ENCODE measurements at places on chromosomes 13 and 19.

DNA sequence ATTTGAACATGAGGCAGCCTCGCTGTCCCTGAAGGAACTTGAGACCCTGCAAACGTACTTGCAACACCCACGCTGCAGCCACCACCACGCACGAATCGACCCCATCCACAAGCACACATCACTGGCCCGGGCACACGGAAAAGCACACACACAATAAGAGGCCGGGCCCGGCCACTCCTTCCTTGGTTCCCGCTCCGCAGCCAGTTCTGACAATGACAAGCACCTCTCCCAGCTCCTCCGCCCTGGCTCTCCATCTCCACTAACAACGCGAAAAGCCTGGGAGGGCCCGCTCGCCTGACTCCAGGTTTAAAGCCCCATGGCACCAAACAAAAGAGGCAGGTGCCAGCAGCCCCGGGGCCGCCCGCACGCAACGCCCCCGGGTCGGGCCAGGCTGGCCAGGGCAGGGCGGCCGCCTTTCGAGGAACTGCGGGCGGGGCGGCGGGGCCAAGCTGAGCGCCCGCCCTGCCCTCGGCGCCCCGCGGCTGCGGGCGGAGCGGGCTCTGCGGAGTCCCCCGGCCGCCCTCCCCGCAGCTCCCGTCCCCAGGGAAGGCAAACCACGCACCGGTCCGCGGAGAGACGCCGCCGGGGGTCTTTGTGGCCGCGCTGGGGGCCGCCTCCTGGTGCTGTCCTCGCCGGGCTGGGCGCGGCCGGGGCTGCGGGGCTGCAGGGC, 495 bp downstream of the DCLK1 start:
- DNase-seq = peak; percentile 42

DNA sequence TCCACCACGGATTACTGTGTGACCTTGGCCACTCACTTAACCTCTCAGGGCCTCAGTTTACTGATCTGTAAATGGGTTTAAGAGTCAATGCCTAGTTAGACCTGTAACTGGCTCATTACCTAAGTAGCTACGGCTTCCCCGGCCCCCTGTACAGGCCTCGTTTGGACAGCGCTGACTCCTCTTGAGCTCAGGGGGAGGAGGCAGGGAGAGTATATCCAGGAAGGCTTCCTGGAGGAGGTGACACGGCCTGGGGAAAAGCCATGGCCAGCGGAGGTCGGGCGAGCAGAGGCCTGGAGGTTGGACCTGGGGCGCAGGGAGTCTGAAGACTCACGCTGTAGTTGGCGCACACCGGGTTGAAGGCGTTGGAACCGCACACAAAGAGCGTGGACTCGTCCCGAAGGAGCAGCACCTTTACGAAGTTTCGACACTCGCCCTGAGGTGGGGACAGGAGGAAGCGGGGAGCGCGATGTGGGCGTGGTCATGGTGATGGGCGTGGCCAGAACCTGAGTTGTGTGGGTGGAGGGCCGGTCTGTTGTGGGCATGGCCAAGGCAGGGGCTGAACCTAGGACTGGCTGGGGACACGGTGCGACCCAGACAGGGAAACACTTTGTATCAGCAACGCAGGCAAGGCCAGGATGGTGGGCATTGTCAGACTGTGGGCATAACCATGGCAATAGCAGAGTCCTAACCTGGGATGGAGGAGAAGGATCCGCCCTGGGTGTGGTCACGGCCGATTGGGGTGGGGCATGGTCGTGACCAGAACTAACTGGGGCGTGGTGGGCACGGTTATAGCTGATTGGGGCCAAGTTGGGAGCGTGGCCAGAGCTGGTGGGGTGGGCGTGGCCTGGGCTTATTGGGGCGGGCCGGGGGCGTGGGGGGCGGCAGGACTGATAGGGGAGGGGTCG, 3.6 kb downstream of the SEMA6B start:
- no peak for DNase-seq

DNA sequence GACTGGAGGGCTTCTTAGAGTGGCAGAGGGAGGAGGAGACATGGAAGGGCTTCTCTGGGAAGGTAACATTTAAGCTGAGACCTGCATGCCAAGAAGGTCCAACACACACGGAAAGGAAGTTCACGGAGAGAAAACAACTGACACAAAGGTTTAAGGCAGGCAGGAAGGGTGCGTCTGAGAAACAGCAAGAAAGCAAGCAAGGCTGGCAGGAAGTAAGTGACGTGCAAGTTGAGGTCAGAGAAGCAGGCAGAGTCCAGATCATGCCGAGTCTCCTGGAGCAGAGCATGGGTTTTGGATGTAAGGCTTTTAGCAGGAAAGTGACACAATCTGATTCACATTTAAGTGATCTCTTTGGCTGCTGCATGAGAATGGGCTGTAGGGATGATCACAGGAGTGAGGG, 60.5 kb downstream of the ATP7B start:
- no peak for DNase-seq

GRCh38 chr19:8391198-8392016, 1.2 kb downstream of the RAB11B start:
- DNase-seq = no peak

DNA sequence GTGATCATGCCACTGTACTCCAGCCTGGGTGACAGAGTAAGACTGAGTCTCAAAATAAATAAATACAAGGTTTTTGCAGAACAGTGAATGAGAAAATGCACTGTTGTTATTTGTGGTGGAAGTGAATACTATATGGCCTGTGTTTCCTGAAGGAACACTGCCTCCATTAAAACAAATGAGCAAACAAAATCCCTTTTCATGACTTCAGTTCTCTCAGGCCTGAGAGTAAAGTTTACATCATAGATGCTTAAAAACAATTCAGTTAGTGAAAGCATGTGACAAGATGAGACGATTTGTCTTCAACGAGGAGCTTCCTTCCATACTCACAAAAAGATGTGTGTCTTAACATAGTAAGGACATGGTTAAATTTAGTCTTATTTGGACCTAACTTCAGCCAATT, 14.4 kb downstream of the SPINT2 start:
- no peak for DNase-seq

All from GM03348 (cell line).